ENCODE measurements at places on chromosomes 16 and 17. TPM values are rescaled to one million over a fixed set of nuclear protein-coding genes. Genes with fewer than 3 reads are reported as not detected.
A peak's percentile ranks its signal among the peaks of the same experiment; 100 is the strongest.

DNA sequence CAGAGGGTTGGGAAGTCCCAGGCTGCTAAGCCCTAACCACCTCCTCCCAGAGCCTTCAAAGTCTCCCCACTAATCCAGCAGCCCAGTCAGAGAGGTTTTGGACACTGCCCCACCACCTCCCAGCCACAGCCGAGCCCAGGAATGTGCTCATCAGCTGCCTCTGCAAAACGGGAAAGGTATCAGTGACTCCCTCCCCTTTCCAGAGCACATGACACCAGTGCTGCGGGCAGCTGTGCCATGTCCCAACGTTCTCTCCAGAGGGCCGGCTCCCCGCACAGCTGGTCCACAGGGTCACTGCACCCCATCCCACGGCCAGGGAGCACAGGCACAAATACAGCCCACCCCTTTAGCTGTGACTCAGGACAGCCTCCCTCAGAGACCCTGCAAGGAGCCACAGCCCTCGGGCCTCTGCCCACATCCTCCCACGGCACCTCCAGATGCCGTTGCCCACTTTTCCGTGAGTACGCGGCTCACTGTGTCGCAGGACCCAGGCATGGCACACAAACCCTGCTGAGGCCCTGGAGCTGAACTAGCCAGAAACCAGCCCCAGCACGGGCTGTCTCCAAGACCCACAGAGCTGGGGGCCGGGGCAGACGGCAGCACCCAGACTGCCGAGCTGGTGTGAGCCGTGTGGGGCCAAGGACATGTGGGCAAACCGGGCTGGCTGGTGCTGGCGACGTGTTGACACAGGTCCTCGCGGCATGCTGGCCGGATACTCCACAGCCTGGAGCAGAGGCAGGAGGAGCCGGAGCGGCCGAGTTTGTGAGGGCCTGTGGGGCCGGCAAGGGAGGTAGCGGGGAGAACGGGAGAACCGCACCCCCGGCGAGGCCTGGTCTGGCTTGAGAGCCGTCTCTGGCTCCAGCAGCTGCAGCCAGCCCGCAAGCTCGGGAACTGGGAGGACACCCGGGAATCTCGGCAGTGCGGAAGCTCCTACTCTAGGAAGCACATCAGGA, 6.3 kb upstream of the PPP1R27 start:
- DNase-seq, result peak; percentile 80

Gene CMTM2
- total RNA-seq, result not detected

GRCh38 chr17:17382971-17383370, 79.8 kb downstream of the NT5M start:
- no peak for DNase-seq

Gene CACNA1G
- total RNA-seq, result 0.11 TPM

Gene BAIAP3
- 14.4 TPM for total RNA-seq

Gene SOX8
- total RNA-seq, result 1.1 TPM

- no peak for DNase-seq
Observed at GRCh38 chr16:17563323-17564091, 92.7 kb upstream of the XYLT1 start.

Gene ZPBP2
- not detected for total RNA-seq

DNA sequence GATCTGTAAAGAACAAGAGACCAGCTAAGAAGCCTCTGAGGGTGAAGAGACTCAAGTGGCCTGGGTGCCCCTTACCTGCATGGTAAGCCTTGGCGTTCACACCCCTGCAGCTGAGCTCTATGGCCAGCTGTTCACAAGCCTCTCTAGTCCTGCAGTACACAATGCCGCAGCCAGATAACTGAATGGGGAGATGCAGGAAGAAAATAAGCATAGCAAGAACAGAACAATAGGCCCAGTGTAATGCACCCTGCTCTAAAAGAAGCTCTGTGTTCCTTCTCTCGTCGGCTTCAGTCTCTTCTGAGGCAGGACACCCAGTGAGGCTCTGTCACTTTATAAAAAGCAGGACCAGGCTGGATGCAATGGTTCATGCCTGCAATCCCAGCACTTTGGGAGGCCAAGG, 5.4 kb downstream of the RECQL5 start:
- no peak for DNase-seq

- DNase-seq, result no peak
Observed at GRCh38 chr16:66516808-66517585, 32.9 kb downstream of the TK2 start.

DNA sequence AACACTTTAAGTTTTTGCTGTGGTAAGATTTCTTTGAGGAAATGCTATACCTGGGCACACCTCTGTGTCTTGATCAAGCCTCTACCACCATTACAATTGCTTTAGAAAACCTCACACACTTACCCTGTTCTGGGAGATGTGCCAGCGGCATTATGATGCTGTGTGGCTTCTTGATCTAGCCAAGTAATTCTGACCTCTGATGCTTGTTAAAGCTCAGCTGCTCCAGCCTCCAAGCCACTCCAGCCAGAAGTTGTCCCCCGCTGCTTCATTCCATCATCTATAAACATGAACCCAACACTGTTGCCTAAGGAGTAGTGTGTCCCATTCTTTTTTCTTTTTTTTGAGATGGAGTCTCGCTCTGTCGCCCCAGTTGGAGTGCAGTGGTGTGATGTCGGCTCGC, 60.1 kb downstream of the CYLD start:
- DNase-seq, result no peak

GRCh38 chr17:51585514-51586104, 325.3 kb downstream of the UTP18 start:
- DNase-seq, result no peak

DNA sequence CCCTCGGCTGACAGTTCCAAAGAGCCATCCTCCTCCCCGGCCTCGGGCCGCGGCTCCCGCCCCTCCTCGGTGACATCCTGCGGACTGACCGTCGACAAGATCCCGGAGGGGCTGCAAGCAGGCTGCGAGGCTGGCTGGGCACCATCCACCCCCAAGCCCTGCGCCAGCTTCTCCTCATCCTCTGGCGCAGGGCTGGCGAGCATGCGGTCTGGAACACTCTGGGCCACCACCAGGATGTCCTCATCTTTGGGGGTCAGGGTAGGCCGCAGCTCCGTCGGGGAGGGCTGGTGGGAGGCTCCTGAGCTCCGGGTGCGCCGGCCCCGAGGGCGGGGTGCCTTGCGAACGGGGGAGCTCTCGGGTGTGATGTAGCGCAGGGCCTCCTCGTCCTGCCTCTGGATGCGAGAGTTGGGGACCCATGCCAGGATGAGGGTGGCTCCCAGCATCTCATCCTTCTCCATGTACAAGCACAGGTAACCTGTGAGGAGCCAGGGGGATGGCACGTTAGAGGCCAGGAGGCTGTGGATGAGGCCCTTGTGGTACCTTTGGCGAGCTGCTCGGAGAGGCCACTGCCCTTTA, 25.3 kb downstream of the TBC1D16 start:
- DNase-seq, result no peak

GRCh38 chr16:3596101-3596861, 15.1 kb downstream of the SLX4 start:
- no peak for DNase-seq

GRCh38 chr17:47465165-47465564, 65.7 kb upstream of the NPEPPS start:
- DNase-seq, result no peak

Gene PRDM7
- total RNA-seq, result not detected

GRCh38 chr17:80960797-80961452, 30.7 kb upstream of the CHMP6 start:
- no peak for DNase-seq

Gene DHRS7C
- not detected for total RNA-seq

Gene DPEP3
- total RNA-seq, result 0.15 TPM

GRCh38 chr16:1965396-1966001, 873 bp upstream of the RPS2 start:
- no peak for DNase-seq

DNA sequence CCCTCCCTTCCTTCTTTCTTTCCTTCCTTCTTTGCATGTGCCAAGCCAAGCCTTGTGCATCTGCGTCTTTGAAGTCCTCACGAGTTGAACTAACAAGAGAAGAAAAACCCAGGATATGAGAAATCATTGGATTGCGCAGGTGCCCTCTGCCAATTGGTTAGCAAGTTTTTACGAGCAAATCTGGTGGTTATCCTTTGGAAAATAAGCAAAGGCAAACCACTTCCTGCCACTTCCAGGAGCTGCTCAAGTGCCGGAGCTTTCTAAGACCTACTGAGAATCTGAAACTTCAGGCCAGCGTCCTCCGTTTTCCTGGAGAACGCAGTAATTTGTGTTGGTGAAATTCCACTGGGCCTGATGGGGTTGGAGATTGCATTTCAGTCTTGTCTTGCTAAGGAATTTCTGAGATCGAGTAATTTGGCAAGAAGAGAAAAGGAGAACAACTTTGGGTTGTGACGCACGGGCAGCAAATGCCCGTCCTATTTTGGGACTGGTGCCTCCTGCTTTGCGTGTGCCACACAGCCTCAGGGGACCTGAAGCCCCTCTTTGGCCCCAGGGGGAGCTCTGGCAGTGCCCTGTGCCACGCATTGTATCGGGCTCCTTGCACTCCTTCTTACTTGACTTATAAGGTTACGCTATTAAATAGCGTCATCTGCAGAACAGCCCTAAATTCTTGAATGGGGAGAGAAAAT, 56.4 kb downstream of the CMIP start:
- DNase-seq, result no peak

GRCh38 chr16:14102925-14103720, 32.0 kb downstream of the MRTFB start:
- DNase-seq, result no peak

DNA sequence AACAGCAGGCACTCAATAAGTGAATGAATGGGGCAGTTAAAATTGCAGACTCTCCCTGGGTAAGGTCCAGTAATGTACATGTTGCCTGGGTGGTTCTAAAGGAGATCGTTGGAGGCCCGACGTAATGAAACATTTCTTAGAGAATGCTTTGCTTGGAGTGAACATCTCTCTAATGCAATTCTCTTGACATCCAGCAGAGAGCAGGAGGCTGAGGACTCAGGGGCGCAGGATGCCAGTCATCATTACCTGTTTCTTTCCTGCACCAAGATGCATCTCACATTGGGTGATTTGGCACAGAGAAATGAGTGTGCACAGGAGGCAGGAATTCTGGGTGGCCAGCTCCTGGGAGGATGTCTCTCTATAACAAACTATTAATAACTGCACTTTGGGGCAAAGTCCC, 130.3 kb upstream of the RBBP6 start:
- no peak for DNase-seq

Gene C16orf46
- 4.3 TPM for total RNA-seq

Gene HBZ
- total RNA-seq, result 1.2 TPM

DNA sequence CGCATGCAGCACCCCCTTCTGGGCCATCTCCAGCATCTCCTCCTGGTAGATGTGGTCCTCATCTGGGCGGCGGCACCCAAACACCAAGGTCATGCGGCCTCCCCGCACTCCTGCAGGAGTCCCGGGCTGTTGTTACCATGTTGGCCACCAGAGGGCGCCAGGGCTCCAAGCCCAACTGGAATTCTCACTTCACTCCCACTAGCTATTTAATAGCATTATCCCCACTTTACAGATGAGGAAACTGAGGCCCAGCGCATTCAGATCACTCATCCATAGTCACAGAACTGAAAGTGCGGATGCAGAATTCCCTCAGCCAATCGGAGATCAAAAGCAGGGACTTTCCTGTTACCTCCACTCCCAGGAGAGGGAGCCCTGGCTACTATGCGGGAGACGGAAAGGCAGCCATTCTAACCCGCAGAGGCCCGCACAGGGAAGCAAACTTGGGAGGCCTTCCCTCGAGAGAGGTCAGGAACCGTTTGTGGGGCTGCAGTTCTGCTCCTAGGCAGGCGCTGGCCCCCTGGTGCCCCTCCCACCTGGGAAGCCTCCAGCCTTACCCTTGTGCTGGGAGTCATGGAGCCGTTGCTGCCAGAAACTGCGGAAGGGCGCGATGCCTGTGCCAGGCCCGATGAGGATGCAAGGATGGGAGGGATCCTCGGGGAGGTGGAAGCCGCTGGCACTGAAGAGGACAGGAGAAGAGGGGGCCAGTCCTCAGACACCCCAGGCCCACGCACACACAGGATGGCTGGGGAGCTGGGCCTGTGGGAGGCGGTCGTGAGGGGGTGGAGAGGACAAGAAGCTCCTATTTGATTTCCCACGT, 40.1 kb downstream of the NOS2 start:
- peak; percentile 73 for DNase-seq

DNA sequence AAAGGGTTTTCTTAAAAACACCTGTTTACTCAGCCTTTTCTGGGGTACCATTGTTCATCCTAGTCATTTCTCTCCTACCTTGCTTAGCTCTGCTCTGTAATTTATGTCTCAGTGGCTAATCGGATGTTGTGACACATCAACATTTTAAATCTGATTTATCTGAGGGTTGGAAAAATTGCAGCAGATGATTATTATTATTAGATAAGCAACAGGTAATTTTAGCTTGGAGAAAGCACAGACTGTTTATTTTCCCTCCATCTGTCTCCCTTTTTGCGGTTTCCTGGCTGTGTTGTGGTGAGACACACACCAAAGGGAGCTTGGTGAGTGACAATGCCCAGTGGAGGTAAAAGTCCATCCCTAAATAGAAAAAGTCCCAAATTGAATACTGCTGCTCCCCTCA, 389.9 kb downstream of the UTP18 start:
- no peak for DNase-seq

GRCh38 chr16:13194766-13195165, 293.4 kb downstream of the SHISA9 start:
- DNase-seq, result no peak

- peak; percentile 53 for DNase-seq
Observed at GRCh38 chr17:16215965-16216316, 607 bp upstream of the NCOR1 start.

DNA sequence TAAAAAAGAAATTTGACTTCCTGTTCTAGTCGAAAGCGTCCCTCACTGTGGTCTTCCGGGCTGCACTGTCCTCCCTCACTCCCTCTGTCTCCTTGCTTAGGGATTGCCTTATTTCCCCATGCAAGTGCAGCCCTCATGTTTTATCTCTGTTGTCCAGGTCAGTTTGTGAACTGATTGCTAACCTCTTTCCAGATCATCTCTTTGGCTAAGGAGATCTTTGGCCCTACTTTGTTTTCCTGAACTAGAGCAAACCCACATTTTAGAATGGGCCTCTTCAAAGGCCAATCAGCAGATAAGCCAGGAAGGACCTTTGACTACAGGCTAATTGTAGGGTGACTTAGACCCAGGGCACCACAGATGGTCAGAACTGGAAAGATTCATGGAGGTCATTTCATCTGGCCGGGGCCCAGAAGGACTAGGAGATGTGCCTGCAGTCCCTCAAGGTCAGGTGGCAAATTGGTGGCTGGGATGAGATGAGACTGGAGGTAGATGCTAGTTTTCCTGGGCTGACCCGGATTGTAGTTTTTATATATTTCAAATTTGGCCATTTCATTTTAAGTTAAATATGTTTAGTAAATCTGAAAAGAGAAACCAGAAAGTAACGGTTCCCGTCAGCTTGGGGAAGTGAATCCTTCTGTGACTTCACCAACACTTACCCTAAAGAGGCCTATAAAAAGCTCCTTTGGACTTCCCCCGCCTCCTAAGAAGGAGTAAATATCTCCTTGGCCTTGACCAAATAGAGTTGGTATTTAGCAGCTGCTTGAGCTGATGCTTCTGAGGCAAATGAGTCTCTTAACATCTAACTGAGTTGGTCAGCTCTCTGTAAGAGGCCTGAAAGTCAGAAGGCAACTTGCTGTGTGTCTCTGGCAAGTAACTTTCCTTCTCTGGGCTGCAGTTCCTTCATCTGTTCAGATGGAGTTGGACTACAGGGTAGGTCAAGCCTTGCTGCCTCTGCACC, 6.2 kb upstream of the SLC25A19 start:
- DNase-seq, result no peak

GRCh38 chr16:57801809-57802340, 416 bp downstream of the KIFC3 start:
- DNase-seq, result peak; percentile 59
